CD8-positive, alpha-beta T cell (primary cell): ENCODE measurements at places on chromosomes 5 and 9.
A peak's percentile ranks its signal among the peaks of the same experiment; 100 is the strongest.

DNA sequence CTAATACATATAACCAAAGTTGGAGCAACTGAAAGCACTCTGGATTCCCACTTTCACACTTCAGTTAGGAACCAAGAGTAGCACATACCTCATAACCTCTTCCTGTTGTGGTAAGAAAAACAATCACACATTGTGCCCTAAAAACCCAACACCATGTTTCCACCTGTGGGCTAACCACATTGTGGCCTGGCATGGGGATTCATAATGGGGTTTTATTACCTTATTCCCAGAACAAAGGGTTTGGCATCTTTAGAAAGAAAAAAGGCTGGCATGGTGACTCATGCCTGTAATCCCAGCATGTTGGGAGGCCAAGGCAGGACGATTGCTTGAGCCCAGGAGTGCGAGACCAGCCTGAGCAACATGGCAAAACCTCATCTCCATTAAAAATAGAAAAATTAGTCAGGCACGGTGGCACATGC lies 60.6 kb downstream of the HSD17B3 start:
- DNase-seq: peak; percentile 34

DNA sequence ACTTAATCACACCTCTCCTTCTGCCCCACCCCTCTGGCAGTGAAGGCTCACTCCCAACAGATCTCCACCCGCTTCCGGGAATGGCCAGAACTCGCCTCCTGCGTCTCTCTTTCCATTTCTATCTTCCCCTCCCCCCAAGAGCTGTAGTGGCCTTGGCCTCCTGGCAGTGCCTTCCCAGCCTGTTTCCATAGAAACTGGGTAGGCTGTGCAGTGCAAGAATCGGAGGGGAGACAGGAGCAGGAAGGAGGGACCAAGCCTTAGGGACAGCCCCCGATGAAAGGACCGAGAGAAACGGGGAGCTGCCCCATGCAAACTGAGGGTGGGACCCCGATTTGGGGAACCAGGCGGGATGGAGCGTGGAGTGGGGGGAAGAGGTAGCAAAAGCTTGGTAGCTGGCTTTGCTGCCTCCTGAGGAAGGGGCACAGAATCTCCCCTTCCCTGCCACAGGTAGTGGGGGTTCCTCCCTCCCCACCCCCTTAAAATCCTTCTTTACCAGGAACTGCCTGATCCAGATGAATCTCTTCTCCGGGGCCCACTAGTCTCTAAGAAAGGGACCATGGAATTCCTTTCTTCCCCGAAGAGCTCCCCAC lies 4.5 kb upstream of the PCDH1 start:
- no peak for DNase-seq

DNA sequence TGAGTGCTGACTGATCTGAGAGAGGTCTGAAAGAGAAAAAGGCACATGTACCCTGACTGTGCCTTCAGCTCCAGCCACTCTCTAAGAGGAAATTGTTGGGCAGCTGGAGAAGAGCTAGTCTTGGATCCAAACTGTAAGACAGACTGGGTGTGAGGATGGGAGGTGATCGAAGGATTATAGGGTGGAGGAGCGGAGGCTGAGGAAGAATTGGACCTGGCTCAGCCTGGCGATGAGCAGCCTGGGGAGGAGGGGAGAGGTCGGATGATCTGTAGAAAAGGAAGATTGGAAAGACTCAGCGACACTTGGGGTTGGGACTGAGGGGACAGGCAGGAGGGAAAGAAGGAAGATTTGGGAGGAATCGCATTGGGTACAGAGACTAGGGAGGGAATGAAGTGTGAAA lies 98.6 kb upstream of the SLC25A48 start:
- no peak for DNase-seq

DNA sequence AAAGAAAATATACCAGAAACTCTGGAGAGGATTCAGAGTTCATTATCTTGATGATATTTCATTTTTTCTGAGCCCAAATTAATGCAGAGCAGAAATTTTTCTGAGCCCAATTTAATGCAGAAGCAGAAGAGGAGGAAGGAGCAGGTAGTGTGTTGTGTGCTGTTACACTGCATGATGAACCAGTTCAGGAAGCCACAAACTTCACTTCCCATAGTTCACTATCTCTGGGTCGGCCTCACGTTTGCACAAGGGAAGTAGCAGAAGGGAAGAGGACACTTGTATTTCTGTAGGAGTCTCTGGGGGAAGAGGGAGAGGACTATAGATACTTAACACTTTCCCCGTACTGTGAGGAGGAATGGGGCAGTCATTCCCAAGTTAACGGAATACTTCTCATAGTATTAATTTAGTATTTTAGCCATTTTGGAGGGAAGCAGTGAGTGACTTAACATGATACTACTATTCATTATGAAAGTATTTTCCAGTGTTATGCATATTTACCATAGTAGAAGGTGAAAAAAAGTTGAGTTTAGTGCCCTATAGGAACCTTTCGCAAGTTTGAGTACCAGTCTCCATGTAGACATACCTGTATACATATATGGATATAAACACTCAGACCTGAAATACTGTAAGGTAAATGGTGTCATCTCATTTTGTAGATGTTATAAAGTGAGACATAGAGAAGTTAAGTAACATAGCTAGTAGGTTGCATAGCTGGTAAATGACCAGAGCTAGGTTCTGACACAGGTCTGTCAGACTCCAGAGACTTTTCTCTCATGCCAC lies 30.0 kb downstream of the XPA start:
- DNase-seq: no peak

GRCh38 chr9:33731142-33731541 lies 64.2 kb upstream of the PRSS3 start:
- DNase-seq: no peak
